ENCODE measurements at places on chromosomes 2 and 18. TPM values are rescaled to one million over a fixed set of nuclear protein-coding genes. Genes with fewer than 3 reads are reported as not detected.

Gene CDH19
- total RNA-seq, result not detected

Gene RAD51AP2
- total RNA-seq, result not detected

- no peak overlapping the region for H3K4me3 ChIP-seq
- DNase-seq, result no peak
- H3K36me3 ChIP-seq, result no peaks in the 10 kb centered on the region
- H3K4me1 ChIP-seq, result no peaks in the 10 kb centered on the region
- no peak overlapping the region for H3K27ac ChIP-seq
Measured at GRCh38 chr18:63025251-63026090, 294.1 kb downstream of the BCL2 start.

Gene NFATC1
- 86.0 TPM for total RNA-seq

Gene KCNG2
- not detected for total RNA-seq

Gene VSNL1
- total RNA-seq, result not detected

GRCh38 chr2:121746071-121746578 lies 9.3 kb upstream of the TSN start:
- H3K36me3 ChIP-seq, result no peaks in the 10 kb centered on the region
- H3K4me3 ChIP-seq, result peak overlapping the region; percentile 20
- DNase-seq, result peak; percentile 48
- peaks cover 15% of the 10 kb centered on the region for H3K4me1 ChIP-seq

GRCh38 chr2:230717600-230717999 lies 5.0 kb downstream of the CAB39 start:
- H3K4me1 ChIP-seq, result peaks cover 77% of the 10 kb centered on the region
- peak overlapping the region; percentile 90 for H3K27ac ChIP-seq
- no peaks in the 10 kb centered on the region for H3K27me3 ChIP-seq
- peaks cover 22% of the 10 kb centered on the region for H3K36me3 ChIP-seq
- H3K4me3 ChIP-seq, result peak overlapping the region; percentile 43

DNA sequence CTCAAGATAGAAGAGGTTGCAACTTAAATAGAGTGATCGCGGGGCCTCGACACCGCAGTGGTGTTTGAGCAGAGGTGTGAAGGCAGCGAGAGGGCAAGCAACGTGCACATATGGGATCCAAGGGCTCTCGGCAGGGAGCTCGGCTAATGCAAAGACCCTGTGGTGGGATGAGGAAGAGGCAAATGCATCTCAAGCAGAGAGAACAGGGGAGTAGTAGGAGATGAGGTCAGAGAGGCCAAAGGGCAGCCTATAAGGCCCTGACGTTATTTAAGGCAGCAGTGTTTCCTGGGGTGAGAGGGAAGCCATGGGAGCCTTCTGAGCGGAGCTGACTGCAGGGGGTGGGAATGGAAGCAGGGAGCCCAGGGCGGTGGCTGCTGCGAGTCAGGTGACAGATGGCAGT lies 74.5 kb downstream of the MRPS9 start:
- DNase-seq, result no peak
- no peak overlapping the region for H3K27ac ChIP-seq
- no peaks in the 10 kb centered on the region for H3K4me1 ChIP-seq
- no peaks in the 10 kb centered on the region for H3K36me3 ChIP-seq
- no peaks in the 10 kb centered on the region for H3K27me3 ChIP-seq
- no peak overlapping the region for H3K4me3 ChIP-seq

DNA sequence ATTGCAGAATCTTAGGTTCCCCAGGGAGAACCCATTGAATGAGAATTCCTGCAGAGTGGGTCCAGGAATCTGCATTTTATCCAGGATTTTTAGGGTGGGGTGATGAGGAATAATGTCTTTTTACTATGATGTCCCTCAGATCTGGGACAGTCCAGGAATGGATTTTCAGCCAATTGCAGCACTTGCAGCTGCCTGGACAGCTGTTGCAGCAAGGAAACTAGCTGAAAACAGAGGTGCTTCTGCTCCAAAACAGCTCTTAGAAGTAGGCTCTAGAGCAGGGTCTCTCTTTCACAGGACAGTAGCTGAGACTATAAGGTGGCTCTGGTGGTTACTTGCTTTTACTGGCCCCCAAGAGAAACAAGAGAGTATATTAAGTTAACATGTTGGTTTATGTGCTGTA lies 9.1 kb downstream of the GLI2 start:
- H3K27ac ChIP-seq, result no peak overlapping the region
- H3K4me1 ChIP-seq, result no peaks in the 10 kb centered on the region
- DNase-seq, result no peak
- H3K36me3 ChIP-seq, result peaks cover 2% of the 10 kb centered on the region
- H3K4me3 ChIP-seq, result no peak overlapping the region
